Lung (tissue), 17 donors: ENCODE measurements at places on chromosomes 12 and 14. TPM values are rescaled to one million over a fixed set of nuclear protein-coding genes. Genes with fewer than 3 reads are reported as not detected.

DNA sequence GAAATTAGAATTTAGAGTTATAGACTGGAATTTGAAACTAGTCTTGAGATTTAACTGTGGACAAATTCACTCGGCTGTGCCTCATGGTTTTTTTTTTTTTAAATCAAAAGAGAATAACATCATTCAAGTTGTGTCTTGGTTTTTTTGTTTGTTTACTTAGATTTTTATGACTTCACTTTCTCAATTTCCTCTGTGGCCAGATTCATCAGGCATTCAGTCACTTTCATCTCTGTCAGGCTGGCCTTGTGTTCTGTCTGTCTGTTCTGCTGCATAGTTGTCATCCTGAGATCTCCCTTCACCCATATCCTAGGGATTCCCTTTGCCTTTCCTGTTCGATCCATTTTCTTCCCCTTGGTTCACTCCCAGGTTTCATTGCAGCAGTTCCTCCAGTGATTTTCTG is 10.0 kb downstream of the MARK3 start:
- H3K4me1 ChIP-seq: peaks cover 7% of the 10 kb centered on the region
- no peaks in the 10 kb centered on the region for H3K36me3 ChIP-seq
- H3K27me3 ChIP-seq: no peaks in the 10 kb centered on the region
- peak overlapping the region; percentile 72 for H3K27ac ChIP-seq
- no peak overlapping the region for H3K4me3 ChIP-seq

DNA sequence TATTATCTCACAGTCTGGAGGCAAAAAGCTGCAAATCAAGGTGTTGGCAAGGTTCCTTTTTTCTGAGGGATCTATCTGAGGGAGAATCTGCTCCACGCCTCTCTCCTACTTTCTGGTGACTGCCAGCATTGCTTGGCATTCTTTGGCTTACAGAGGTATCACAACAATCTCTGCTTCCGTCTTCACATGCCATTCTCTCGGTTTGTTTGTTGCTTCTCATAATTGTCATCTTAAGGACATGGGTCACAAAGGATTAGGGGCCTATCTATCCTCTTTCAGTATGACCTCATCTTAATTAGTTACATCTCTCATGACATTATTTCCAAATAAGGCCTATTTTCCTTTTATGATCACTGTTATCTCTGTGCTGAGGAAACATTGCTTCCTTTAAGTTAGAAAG is 345.0 kb downstream of the FOXG1 start:
- no peak for DNase-seq
- H3K27me3 ChIP-seq: no peaks in the 10 kb centered on the region
- no peak overlapping the region for H3K4me3 ChIP-seq
- no peak overlapping the region for H3K27ac ChIP-seq
- H3K36me3 ChIP-seq: no peaks in the 10 kb centered on the region

DNA sequence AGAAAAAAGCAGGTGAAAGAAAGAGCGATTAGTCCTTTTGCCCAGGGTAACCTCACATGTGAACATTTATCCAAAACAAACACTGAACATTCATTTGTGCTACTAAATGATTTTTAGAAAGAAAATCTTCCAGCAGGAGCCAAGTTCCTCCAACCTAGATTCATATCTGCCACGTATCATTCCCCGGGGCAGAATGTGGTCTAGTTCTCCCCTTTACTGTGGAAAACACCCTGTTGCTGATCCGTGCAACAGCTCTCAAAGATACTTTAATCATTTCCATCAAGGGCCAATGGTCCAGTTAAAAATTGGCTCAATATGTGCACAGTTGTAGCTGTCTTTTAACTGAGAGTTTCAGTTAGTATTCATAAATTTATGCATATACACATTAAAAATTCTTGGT is 479.1 kb downstream of the ATP23 start:
- H3K27ac ChIP-seq: no peak overlapping the region
- no peaks in the 10 kb centered on the region for H3K36me3 ChIP-seq
- H3K4me1 ChIP-seq: no peaks in the 10 kb centered on the region

Gene GPD1
- total RNA-seq: not detected

- H3K4me3 ChIP-seq: no peak overlapping the region
- DNase-seq: no peak
- no peaks in the 10 kb centered on the region for H3K4me1 ChIP-seq
- peaks cover 31% of the 10 kb centered on the region for H3K27me3 ChIP-seq
- H3K27ac ChIP-seq: no peak overlapping the region
- no peaks in the 10 kb centered on the region for H3K36me3 ChIP-seq
These were observed 6.6 kb upstream of the HOXC13 start for GRCh38 chr12:53931844-53932581.

GRCh38 chr14:32584079-32584478 is 255.0 kb downstream of the AKAP6 start:
- no peak overlapping the region for H3K27ac ChIP-seq
- H3K4me3 ChIP-seq: no peak overlapping the region
- no peaks in the 10 kb centered on the region for H3K36me3 ChIP-seq
- H3K27me3 ChIP-seq: no peaks in the 10 kb centered on the region
- DNase-seq: no peak

Gene C12orf50
- 0.12 TPM for total RNA-seq

- H3K4me1 ChIP-seq: no peaks in the 10 kb centered on the region
- no peak for DNase-seq
- peak overlapping the region; percentile 46 for H3K27ac ChIP-seq
- H3K4me3 ChIP-seq: no peak overlapping the region
- no peaks in the 10 kb centered on the region for H3K27me3 ChIP-seq
- peaks cover 19% of the 10 kb centered on the region for H3K36me3 ChIP-seq
These were observed 14.5 kb downstream of the TNFAIP2 start for GRCh38 chr14:103137689-103138300.

Gene GPR68
- total RNA-seq: 3.2 TPM

Gene PRMT5
- 54.7 TPM for total RNA-seq

GRCh38 chr12:45130881-45131281 is 80.0 kb upstream of the DBX2 start:
- no peak overlapping the region for H3K27ac ChIP-seq
- no peaks in the 10 kb centered on the region for H3K4me1 ChIP-seq
- H3K36me3 ChIP-seq: no peaks in the 10 kb centered on the region
- DNase-seq: peak; percentile 77

Gene CACNA1C
- total RNA-seq: 11.7 TPM

GRCh38 chr12:52517005-52517835 is 3.0 kb downstream of the KRT5 start:
- H3K27ac ChIP-seq: no peak overlapping the region
- no peaks in the 10 kb centered on the region for H3K36me3 ChIP-seq
- H3K4me1 ChIP-seq: no peaks in the 10 kb centered on the region
- no peaks in the 10 kb centered on the region for H3K27me3 ChIP-seq
- no peak overlapping the region for H3K4me3 ChIP-seq
- DNase-seq: no peak

Gene CABP1
- total RNA-seq: 0.63 TPM

- H3K4me1 ChIP-seq: peaks cover 9% of the 10 kb centered on the region
- DNase-seq: no peak
- peak overlapping the region; percentile 15 for H3K27ac ChIP-seq
These were observed 146.7 kb downstream of the TSPAN9 start for GRCh38 chr12:3223601-3224529.

Gene AP1G2
- total RNA-seq: 104 TPM

Gene ALX1
- total RNA-seq: 0.17 TPM

GRCh38 chr14:100824091-100824551 is 1.8 kb upstream of the MEG3 start:
- H3K27me3 ChIP-seq: no peaks in the 10 kb centered on the region
- no peak overlapping the region for H3K27ac ChIP-seq
- H3K36me3 ChIP-seq: no peaks in the 10 kb centered on the region
- peak; percentile 82 for DNase-seq
- peaks cover 34% of the 10 kb centered on the region for H3K4me1 ChIP-seq

DNA sequence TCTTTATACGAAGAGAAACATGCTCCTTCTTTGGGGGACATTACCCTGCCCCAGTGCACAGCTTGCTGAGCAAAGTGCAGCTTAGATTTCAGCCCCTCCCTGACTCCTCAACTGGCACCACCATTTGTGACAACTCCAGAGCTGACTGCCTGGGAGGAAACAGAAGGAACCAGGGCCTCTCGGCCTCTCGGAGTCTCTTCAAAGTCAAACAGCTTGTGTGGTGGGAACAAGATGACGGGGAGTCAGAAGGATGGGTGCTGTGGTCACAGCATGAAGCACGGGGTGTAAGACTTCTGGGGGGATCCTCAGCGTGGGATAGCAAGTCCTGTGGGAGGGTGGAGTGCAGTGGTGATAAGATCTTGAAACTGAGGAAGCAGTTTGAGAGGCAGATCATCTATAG is 123.5 kb upstream of the BCL2L14 start:
- H3K4me1 ChIP-seq: peaks cover 3% of the 10 kb centered on the region
- H3K36me3 ChIP-seq: no peaks in the 10 kb centered on the region
- no peak overlapping the region for H3K27ac ChIP-seq
- DNase-seq: no peak
- H3K4me3 ChIP-seq: no peak overlapping the region

- no peak overlapping the region for H3K4me3 ChIP-seq
- peaks cover 7% of the 10 kb centered on the region for H3K36me3 ChIP-seq
- DNase-seq: peak; percentile 8
- no peaks in the 10 kb centered on the region for H3K27me3 ChIP-seq
- H3K4me1 ChIP-seq: no peaks in the 10 kb centered on the region
These were observed 46.7 kb downstream of the GXYLT1 start for GRCh38 chr12:42097971-42098370.

DNA sequence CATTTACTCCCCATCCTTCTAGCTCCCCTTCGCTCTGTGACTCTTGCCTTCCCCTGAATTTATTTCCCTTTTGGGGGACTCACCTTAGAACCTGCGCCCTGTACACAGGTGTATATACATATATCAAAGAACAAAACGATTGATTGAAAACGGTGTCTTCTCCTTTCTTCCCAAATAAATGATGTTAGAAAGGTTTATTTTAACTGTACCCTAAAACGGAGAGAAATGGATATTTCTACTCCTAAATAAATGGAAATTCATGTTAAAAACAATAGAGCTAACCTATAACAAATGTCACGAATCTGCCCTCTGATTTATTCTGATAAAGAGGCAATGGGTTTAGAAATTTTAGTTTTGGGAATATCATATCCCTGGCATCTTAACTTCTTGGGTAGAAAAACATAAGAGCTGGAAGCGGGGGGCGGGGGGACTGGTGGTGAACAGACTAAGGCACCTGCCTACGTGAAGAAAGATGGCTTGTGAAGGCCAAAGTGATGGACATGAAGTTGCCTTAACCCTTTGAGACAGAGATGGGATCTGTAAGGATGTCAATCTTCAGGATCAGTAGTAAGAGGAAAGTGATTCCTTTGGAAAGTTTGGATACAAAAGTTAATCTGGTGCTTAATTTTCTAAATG is 8.8 kb upstream of the LHX5 start:
- no peaks in the 10 kb centered on the region for H3K36me3 ChIP-seq
- no peaks in the 10 kb centered on the region for H3K4me1 ChIP-seq
- no peak for DNase-seq
- peaks cover 39% of the 10 kb centered on the region for H3K27me3 ChIP-seq

- H3K4me3 ChIP-seq: no peak overlapping the region
- peaks cover 7% of the 10 kb centered on the region for H3K36me3 ChIP-seq
- H3K27me3 ChIP-seq: no peaks in the 10 kb centered on the region
- H3K27ac ChIP-seq: no peak overlapping the region
These were observed 26.5 kb downstream of the TCTN1 start for GRCh38 chr12:110640275-110641025.

- no peaks in the 10 kb centered on the region for H3K4me1 ChIP-seq
- no peak overlapping the region for H3K27ac ChIP-seq
- no peak overlapping the region for H3K4me3 ChIP-seq
- no peak for DNase-seq
These were observed 24.3 kb upstream of the SUPT16H start for GRCh38 chr14:21408147-21408546.

DNA sequence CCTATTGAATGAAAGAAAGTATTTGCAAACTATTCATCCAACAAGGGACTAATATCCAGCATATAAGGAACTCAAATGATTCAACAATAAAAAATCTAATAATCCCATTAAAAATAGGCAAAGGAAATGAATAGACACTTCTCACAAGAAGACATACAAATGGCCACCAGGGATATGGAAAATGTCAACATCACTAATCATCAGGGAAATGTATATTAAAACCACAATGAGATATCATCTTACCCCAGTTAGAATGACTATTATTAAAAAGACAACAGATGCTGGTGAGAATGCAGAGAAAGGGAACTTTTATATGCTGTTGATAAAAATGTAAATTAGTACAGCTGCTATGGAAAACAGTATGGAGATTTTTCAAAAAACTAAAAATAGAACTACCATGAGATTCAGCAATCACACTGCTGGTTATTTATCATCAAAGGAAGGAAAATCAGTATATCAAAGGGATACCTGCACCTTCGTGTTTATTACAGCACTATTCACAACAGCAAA is 89.3 kb downstream of the GARIN6 start:
- H3K4me1 ChIP-seq: no peaks in the 10 kb centered on the region
- H3K36me3 ChIP-seq: no peaks in the 10 kb centered on the region
- H3K27me3 ChIP-seq: no peaks in the 10 kb centered on the region
- no peak for DNase-seq
- H3K4me3 ChIP-seq: no peak overlapping the region

GRCh38 chr14:97164021-97164420 is 366.8 kb downstream of the VRK1 start:
- H3K4me3 ChIP-seq: no peak overlapping the region
- H3K27ac ChIP-seq: no peak overlapping the region
- no peaks in the 10 kb centered on the region for H3K36me3 ChIP-seq
- no peaks in the 10 kb centered on the region for H3K4me1 ChIP-seq
- DNase-seq: peak; percentile 6

GRCh38 chr12:52182898-52183543 is 8.8 kb downstream of the KRT80 start:
- no peaks in the 10 kb centered on the region for H3K27me3 ChIP-seq
- DNase-seq: no peak
- no peaks in the 10 kb centered on the region for H3K36me3 ChIP-seq
- H3K4me1 ChIP-seq: no peaks in the 10 kb centered on the region
- no peak overlapping the region for H3K4me3 ChIP-seq
- no peak overlapping the region for H3K27ac ChIP-seq

- no peaks in the 10 kb centered on the region for H3K27me3 ChIP-seq
- no peak overlapping the region for H3K27ac ChIP-seq
- DNase-seq: no peak
- H3K4me1 ChIP-seq: no peaks in the 10 kb centered on the region
These were observed 42.1 kb downstream of the MGST1 start for GRCh38 chr12:16389594-16389993.

- DNase-seq: no peak
- peaks cover 8% of the 10 kb centered on the region for H3K36me3 ChIP-seq
These were observed 903 bp downstream of the PARPBP start for GRCh38 chr12:102120886-102121285.

Gene INSM2
- total RNA-seq: 0.12 TPM

DNA sequence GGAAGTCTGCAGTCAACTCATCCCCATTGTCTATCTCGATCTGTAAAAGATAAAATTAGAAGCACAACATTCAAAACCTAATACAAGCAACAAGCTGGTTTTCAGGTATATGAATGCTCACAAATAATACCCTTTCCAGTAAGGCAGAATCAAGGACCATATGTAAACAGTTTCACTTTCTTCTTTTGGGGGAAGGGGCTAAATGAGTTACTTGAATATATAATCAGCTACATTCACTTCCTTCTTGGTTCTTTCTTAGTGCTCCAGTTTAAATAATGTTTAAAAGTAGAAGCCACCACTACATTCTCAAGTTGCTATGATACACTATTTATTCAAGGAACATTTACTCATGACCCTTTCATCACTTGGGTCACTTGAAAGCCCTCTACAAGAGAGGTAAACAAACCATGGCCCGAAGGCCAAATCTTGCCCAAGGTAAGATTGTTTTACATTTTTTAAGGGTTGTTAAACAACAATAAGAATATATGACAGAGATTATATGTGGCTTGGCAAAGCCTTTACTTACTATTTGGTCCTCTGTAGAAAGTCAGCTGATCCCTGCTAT is 10.3 kb downstream of the TWF1 start:
- no peak overlapping the region for H3K4me3 ChIP-seq
- H3K4me1 ChIP-seq: no peaks in the 10 kb centered on the region
- DNase-seq: peak; percentile 70
- no peaks in the 10 kb centered on the region for H3K27me3 ChIP-seq
